Transverse colon (tissue), 4 donors: ENCODE measurements at places on chromosomes 12 and 14. TPM values are rescaled to one million over a fixed set of nuclear protein-coding genes. Genes with fewer than 3 reads are reported as not detected.
A peak's percentile ranks its signal among the peaks of the same experiment; 100 is the strongest.

Gene P2RX2
- 0.96 TPM for total RNA-seq

Gene TAS2R42
- total RNA-seq = not detected

- DNase-seq = no peak
Measured at GRCh38 chr14:58783792-58784511, 146.2 kb downstream of the DACT1 start.

GRCh38 chr14:66117600-66117999 is 368.6 kb upstream of the CCDC196 start:
- DNase-seq = no peak

Gene VWF
- 31.3 TPM for total RNA-seq

GRCh38 chr12:78146365-78146772 is 315.7 kb downstream of the NAV3 start:
- no peak for DNase-seq

Gene NRL
- total RNA-seq = 1.6 TPM

DNA sequence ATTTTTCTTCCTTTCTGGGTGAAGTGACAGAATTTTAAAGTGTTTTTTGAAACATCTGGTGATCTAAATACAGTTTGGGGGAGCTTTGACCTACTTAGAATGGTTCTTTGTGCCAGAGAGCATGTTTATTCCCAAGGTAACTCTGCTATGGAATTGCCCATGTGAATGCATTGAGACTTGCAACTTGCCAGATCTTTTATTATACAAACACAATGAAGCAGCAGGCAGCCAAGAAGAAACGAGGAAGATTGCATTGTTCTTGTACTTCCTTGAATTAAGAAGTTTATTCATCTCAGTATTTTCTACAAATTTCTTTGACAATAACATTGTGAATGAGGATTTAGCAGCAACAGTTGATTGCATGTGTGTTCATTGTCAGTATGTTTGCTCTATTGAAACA is 55.5 kb downstream of the FGD4 start:
- DNase-seq = no peak

- peak; percentile 3 for DNase-seq
Measured at GRCh38 chr14:24249230-24250021, 7.0 kb upstream of the TINF2 start.

Gene PPP1R1A
- total RNA-seq = 3.6 TPM
